Stimulated activated CD8-positive, alpha-beta memory T cell treated with anti-CD3 and anti-CD28 coated beads, Interleukin-4, amount 100 ng/mL, for 48 hours (primary cell): ENCODE measurements at places on chromosomes 1 and 21.
A peak's percentile ranks its signal among the peaks of the same experiment; 100 is the strongest.

DNA sequence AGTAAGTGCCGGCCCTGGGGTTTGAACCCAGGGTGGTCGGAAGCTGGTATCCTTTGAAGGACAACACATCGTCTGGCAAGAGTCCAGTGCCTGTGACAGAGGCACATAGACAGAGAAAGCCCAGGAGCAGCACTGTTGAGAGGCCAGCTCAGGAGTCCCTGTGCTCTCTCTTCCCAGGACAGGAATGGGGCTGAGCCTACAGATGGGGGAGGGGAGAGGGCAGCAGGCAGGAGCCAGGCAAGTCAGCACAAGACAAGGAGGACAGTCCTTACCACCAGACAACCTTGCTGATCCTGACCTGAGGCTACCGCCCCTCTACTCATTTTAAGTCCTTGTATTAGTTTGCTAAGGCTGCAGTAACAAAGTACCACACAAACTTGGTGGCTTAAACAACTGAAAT lies 27.7 kb upstream of the SYT6 start:
- no peak for DNase-seq

DNA sequence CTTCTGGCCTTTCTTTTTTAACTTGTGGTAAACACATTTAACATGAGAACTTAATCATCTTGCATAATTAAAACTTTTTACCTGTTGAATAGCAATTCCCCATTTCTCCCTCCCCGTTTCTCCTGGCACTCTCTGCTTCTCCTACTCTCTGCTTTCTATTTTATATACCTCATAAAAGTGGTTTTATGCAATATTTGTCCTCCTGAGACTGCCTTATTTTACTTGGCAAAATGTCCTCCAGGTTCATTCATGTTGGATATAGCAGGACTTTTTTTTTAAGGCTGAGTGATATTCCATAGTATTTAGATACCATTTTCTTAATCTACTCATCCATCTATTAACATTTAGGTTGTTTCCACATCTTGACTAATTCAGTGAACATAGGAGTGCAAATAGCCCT lies 35.0 kb downstream of the BTG3 start:
- no peak for DNase-seq

DNA sequence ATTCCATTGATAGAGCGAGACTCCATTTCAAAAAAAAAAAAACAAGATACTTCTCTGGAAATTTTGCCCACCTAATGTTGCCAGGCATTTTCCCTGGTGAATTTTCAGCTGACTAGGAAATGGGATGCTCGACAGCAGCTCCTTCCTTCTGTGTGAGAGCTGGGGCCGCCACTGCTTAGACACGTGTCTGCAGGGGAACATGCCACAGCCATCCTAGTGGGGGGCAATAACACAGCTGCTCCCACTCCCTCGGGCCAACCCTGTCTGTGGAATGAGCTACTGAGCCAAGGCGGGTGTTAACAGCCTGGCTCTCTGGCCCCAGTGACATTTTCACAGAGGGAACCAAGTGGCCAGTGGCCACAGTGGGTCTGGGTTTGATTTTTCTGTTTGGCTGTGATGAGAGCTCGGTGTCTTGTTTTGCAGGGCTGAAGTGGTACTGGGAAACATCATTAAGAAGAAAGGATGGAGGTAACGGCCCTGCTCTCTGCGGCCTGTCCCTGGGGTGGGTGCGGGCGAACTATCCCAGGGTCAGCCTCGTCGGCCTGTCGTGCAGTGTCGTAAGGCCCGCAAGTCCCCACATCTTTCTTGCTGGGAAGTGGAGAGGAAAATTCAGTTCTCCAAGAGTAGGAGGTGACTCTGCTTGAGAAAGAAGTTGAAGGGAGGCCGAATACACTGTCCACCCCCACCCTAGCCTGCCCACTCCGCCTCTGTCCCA lies 39.2 kb downstream of the KCNAB2 start:
- no peak for DNase-seq

DNA sequence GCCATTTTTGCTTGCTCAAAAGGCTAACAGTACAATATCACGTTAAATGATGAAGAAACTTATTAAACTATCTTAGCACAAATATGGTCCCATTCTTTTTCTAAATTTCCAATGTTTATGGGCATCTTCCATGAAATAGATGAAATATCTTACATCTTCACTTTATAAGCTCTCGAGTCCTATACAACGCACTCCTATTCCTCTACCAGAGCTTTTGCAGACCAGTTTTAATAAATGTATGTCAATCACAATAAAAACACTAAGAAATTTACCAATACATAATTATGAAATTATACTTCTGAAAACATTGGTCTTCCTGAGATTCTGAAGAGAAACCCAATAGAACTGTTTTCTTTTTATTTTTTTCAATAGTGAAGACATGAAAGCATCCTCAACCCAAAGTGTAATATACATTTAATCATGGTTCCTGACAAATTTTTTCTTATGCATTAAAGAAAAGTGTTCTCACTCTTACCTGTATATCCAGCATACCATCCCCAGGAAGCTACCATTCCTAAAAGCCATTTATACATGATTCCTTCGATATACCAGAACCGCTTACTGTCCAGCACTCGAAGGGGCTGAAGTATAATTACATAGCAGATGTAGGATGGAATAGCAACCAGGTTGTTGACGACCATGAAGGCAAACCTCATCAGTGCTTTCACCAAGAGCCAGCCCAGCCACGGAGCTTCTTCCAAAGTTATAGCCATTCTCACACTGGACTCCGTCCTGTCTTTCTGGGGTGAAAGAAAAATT lies 1.8 kb downstream of the LPGAT1 start:
- DNase-seq: no peak

DNA sequence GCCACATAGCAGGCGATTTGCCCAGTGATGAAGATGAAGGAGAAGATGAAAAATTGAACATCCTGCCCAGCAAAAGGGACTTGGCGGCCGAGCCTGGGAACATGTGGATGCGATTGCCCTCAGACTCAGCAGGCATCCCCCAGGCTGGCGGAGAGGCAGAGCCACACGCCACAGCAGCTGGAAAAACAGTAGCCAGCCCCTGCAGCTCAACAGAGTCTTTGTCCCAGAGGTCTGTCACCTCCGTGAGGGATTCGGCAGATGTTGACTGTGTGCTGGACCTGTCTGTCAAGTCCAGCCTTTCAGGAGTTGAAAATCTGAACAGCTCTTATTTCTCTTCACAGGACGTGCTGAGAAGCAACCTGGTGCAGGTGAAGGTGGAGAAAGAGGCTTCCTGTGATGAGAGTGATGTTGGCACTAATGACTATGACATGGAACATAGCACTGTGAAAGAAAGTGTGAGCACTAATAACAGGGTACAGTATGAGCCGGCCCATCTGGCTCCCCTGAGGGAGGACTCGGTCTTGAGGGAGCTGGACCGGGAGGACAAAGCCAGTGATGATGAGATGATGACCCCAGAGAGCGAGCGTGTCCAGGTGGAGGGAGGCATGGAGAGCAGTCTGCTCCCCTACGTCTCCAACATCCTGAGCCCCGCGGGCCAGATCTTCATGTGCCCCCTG lies 3.3 kb downstream of the ZBTB18 start:
- DNase-seq: no peak

GRCh38 chr1:91884459-91885212 lies 1.3 kb downstream of the TGFBR3 start:
- DNase-seq: peak; percentile 64

GRCh38 chr1:3636531-3636930 lies 11.7 kb downstream of the TPRG1L start:
- no peak for DNase-seq

- DNase-seq: no peak
Observed at GRCh38 chr21:28867401-28867800, 125.3 kb downstream of the LTN1 start.

DNA sequence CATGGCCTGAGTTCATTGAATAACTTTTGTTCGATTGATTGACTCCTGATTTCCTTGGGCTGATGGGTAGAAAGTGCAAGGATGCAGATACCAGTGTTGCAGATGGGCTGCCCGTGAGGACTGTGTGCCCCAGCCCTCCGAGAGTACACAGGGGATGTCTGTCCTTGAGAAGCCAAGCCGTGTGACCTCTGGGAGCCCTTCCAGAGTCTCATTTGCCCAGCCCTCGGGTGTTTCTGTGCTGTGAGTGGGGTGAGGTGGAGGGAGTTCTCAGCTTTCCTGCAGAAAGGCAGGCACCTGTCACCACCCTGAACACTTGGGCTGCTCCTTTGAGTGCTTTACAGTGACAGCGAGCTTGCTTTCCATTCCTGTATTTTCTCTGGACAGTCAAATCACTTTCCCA lies 96.4 kb upstream of the CACNA1E start:
- DNase-seq: no peak

DNA sequence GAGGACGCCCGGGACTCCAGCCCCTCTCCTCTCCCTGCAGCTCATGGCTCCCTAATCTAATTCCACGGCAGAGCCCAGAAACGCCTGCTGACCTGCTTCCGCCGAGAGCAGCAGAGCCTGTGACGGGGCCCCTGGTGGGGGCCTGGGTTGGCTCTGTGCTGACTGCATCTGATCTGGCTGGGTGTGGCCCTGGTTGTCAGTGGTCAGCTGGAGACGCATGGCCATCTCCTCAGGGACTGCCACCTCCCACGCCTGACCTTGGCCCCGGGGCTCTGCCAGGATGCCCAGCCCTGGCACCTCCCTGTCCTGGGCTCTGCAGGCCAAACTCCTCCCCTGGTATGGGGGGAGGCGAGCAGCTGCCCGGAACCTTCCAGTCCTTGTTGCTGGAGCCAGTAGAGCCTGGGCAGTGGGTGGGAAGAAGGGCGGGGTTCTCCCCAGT lies 1.1 kb upstream of the PLCH2 start:
- DNase-seq: no peak

GRCh38 chr1:207139616-207140015 lies 35.6 kb downstream of the C4BPA start:
- no peak for DNase-seq

DNA sequence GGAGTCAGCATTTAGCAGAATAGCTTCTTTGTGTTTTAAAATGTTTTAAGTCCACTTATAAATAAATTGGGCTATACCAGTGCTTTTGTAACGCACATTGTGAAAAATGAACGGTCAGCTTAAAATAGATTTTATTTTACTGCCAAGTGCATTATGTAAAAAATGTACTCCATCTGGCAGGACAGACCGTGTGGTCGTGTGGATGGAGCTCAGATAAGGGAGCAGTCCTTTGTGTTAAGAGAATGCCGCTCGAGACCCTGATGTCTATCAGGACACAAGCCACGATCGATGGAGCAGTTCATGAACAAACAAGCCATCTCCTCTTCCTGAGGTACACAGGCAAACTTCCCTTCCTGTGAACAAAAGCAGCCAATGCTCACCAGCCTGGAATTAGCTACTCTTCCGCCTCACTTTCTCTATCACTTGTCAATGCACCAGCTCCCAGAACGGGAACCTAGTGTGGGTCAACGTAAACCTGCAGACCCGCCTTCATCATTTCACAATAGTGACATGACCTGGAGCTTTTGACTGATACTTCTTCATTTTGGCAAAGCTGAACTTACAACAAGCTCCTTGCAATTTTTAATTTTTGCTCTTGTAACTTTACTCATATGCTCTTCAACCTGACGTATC lies 243.5 kb downstream of the TGFB2 start:
- no peak for DNase-seq

- no peak for DNase-seq
Observed at GRCh38 chr1:52917581-52917980, 4.0 kb downstream of the ECHDC2 start.

DNA sequence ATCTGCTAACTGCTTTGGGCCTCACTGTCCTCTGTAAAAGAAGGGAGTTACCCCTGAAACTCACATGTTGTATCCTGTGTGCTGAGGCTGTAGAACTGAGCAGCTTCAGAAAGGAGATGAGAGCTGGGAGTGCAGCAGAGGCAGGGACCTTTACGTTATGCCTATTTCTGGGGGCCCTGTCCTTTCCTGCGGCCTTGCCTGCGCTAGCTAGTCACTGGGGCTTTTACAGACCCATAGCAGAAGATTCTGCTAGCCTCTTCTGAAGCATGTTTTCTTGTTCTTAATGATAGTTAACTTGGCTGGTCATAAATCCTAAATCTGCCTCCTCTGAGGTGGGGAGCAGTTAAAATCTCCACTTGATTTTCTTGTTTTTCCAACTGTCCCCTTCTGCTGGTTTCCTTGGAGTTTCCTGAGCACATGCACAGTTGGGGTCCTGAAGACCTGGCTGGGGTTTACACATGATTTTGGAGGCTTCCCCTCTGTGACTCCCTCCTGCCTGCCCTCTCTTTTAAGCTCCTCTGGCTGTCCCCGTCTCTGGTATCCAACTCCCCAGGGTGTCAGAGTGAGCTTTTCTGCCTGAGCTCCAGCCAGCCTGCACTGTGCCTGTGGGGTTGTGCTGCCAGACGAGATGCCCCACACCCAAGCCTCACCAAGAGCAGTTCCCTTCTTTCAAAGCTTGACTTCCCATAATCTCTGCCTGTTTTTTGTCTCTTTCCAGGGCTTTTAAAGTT lies 76.6 kb downstream of the NOS1AP start:
- DNase-seq: no peak

GRCh38 chr1:87004857-87005256 lies 90.4 kb downstream of the HS2ST1 start:
- no peak for DNase-seq

DNA sequence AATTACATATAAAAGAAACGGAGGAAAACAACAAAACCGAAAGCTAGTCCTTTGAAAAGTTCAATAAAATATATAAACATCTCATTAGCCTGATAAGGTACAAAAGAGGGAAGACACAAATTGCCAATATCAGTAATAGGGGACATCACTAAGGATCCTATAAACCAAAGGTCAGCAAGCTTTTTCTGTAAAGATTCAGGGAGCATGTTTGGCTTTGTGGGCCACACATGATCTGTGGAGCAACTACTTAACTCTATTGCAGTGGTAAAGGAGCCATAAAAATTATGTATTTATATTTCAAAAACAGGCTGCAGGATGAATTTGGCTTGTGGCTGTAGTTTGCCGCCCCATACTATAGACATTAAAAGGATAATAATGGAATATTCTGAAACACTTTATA lies 5.5 kb upstream of the NSUN4 start:
- no peak for DNase-seq

DNA sequence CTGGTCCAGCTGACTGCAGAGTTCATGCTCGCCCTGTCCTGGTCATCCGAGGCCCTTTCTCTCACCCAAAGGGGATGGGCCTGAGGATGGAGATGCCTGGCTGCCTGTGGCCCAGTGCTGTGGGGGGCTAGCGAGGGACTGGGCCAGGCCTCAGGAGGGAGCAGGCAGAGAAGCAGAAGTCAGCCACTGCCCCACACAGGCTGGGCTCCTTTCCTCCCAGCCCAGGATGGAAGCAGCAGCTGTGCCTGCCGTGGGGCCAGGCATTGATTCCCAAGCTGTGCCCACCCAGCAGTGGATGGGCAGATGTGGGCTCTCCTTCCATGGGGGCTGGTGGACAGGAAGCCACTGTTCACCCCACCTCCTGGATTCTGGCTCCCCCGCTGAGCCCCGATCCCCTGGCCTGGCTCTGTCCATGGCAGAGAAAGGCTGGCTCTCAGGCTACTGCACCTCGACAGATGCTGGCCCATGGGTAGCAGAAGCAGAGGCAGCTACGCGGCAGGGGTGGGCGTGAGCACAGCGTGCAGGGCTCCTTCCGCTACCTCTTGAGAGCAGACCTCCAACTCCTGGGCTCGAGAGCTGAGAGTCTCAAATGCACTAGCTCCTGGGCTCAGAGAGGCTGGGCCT lies 24.6 kb downstream of the RUNX3 start:
- peak; percentile 25 for DNase-seq

DNA sequence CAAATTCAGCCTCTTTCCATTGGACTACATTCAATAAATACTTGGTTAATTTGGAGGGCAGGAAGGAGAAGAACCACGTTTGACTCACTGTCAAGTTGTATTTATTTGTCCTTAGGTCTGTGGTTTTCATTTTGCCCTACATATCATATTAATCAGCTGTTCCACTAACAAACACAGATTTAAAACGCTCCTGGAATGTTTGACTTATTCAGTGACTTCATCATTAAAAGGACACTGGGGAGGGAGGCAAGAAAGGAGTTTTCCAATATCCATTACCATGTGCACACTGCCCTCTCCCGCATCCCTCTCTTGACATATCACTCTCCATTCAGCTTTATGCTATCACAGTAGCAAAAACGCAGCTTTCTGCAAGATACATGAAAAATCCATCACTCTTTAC lies 98.2 kb upstream of the C1orf87 start:
- no peak for DNase-seq
